Kidney (tissue), 22 donors: ENCODE measurements at places on chromosomes 1 and 21.

GRCh38 chr1:55211863-55212262 lies 3.3 kb downstream of the USP24 start:
- H3K4me3 ChIP-seq, result no peak overlapping the region
- no peaks in the 10 kb centered on the region for H3K27me3 ChIP-seq
- DNase-seq, result no peak
- peak overlapping the region; percentile 23 for H3K27ac ChIP-seq
- no peaks in the 10 kb centered on the region for H3K4me1 ChIP-seq

DNA sequence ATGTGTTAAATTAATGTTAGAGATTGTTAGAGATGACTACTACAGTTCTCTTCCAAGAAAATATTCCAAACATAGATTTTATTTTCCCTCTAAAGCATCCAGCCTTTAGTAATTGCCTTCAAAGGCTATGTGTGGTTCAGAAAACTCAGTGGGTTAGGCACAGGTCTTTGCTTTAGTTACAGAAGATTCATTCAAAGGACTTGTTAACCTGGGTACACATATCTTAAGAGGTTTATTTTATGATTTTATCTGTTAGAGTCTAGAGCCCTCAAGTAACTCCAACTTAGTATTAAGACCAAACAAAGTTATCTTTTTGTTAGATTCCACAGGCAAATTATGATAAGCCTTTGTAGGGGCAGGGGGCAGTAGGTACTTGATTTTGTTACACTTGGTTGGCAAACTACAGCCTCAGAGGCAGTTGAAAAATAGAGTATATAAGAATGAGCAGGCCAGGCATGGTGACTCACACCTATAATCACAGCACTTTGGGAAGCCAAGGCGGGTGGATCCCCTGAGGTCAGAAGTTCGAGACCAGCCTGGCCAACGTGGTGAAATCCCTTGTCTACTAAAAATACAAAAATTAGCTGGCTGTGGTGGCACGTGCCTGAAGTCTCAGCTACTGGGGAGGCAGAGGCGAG lies 37.9 kb downstream of the CXADR start:
- H3K4me1 ChIP-seq, result no peaks in the 10 kb centered on the region
- no peak overlapping the region for H3K27ac ChIP-seq
- no peaks in the 10 kb centered on the region for H3K27me3 ChIP-seq
- H3K36me3 ChIP-seq, result no peaks in the 10 kb centered on the region
- no peak for DNase-seq

DNA sequence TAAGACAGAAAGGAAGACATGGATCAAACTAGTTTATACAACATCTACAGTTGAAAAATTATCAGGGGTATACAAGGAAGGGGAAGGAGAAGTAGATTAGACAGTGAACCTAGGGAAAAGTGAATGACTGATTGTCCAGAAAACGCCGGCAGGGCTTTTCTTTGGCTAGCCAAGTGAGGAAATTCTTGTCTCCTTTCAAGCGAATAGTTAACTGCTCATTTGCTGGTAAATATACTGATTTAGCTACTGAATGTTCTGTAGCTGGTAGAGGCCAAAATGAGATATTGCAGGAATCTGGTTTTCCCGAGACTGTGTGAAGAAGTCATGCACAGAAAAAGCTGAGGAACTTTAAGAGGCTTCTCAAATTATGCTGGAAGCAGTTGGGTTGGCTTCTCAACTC lies 128.5 kb upstream of the ZNHIT6 start:
- no peak overlapping the region for H3K27ac ChIP-seq
- no peak overlapping the region for H3K4me3 ChIP-seq
- peak; percentile 39 for DNase-seq

- no peaks in the 10 kb centered on the region for H3K36me3 ChIP-seq
- DNase-seq, result no peak
- H3K27me3 ChIP-seq, result no peaks in the 10 kb centered on the region
- no peak overlapping the region for H3K4me3 ChIP-seq
These were observed 143.3 kb downstream of the PLXNA2 start for GRCh38 chr1:208100906-208101305.
